ENCODE measurements at places on chromosomes 4 and X.

DNA sequence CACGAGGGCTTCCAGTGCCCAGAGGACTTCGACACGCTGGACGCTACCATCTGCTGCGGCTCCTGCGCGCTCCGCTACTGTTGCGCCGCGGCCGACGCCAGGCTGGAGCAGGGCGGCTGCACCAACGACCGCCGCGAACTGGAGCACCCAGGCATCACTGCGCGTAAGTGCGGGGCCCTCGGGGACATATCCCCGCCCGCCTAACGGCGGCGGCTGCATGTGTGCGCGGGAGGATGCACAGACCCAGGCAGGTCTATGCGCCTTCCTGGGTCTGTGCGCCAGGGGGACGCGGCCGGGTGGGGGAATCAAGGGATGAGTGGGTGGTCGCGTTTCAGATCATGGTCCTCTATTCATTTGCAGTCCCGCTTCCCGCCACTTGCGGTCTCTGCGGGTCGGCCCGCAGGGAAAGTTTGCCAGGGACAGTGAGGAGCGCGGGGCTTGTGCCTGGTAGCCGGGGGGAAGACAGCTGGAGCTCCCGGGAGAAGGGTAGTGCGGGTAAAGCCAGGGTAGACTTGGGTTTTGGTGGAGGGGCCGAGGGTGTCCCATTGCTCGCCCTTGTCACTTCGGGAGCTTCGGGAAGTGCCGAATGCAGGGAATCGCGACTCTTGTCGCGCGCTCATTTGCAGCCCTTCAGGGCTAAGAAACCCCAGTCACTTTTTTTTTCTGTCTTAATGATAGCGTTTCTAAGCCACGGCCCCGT lies 1.0 kb downstream of the SHISA3 start:
- DNase-seq: no peak

DNA sequence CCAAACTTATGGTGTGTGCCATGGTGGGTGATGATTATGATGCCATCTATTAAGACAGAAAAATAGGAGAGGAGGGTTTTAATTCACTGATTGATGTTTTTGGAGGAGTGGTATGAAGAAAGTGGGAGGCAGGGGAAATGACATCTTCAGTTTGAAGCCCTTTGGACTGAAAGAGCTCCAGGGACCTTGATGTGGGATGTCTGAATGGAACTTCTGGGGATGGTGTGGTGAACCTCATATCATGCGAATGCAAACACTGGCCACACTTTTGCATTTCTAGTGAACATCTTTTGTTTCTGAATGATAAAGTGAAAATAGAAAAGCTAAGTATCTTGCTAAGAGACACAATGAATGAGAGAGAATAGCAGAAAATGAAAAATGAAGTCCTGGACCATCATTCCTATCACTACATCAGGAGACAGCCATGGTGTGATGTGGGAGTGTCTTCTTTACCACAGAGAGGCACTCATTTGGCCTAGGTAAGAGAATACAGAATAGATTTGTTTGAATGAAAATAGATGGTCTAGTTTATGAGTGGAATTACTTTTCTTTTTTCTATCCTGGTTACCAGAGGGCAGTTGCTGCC lies 123.5 kb downstream of the ZNF827 start:
- no peak for DNase-seq

DNA sequence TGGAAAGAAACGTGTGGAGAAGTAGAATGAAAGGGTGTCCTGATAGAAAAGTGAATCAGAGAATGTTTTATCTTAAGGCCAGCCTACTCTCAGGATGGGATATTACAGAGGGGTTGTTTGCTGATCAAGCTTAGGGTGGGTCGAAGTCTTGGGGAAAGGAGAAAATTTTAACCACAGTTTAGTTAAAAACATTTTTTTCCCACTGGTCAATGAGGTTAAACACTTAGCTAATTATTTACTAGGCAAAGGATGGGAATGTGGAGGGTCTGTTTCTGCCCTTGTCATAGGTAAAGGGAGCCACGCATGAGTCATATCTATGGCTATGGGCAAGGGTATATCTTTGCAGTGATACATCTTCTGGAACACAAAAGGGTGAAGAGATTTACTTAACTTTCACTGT lies 16.1 kb upstream of the SULT1E1 start:
- no peak for DNase-seq

DNA sequence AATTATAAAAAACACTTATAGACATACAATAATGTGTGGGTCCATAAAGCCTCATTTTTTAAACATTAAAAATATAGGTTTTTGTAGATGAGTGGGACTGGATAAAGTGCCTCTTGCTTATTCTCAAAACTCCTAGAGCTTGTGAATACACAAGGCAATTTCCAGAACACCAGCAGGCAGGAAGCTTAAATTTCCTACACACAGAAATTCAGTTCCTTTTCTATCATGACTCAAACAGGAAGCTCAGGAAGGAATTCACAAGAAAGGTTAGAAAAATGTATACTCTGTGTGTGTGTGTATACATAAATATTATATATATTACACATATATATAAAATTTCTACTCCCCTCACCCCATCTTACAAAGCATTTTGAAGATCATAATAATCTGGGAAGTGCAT lies 11.3 kb downstream of the MAGEB6 start:
- no peak for DNase-seq

DNA sequence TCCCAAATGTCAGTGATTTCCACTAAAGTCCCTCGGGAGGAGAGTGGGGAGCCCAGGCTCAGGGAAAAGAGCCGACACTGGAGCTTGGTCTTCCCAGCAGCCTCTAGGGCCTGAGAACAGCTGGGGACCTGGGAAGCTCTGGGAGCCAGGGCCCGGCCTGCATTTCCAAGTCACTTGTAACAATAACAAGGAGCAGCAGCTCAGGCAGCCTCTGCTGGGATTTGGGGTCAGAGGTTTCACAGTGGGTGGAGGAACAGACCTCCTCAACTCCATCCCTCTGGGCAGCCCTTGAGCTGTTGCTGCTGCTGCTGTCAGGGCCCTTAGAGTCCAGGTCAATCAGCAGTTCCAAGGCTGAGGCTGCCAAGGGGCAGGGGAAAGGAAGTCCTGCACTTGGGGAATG lies 11.1 kb downstream of the STARD8 start:
- no peak for DNase-seq

DNA sequence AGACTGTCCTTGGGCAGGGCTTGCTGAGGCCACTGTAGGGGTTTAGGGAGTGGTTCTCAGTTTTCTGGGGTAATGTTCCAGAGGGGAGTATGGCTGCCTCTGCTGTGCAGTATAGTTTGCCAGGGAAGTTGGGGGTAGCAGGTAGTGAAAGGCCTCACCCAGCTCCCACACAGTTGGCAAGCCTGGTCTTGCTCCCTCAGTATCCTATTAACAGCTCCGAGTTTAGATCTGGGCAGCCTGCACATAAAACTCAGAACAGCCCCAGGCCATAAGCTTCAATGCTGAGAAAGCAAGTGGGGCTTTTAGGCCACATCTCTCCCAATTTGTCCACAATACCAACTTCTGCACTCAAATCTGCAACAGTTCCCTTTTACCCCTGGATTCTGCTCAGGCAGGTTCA lies 205.2 kb downstream of the GALNTL6 start:
- no peak for DNase-seq

DNA sequence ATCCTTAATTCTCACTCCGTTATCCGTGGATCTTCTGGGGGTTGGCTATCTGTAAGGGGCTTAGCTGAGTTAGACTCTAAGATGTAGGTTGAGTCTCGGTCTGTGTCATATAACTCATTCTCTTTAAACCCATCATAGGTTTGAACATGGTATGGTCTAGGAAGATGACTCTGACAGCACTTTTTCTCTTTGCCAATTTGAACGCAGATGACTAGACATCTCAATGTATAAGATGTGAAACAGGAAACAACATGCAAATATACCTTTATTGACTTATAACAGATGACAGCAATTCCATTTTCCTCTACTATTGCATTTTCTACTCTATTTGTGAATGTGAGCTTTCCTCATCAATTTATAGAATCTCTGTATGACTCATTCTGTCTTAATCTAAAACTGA lies 634.8 kb upstream of the MAGEB2 start:
- no peak for DNase-seq

GRCh38 chr4:22574424-22574823 lies 58.6 kb upstream of the ADGRA3 start:
- DNase-seq: no peak

DNA sequence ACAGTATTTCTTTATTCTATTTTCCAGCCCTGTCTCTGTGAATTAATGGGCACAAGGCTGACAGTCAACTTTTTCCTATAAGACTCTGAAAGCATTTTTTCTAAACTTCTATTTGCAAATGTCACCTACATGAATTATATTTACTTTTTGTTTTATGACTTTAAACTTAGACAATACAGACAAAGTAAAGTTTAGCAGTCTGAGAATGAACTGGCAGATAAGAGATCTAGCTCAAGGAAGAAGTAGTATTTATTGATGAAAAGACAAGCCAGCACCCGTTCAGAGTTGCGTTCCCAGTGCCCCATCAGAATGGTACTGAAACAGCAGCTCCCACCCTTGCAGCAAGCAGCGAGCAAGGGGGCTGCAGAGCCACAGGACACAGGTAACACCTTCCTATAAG lies 148.5 kb downstream of the FAM13A start:
- DNase-seq: no peak

- no peak for DNase-seq
These were observed 285.9 kb downstream of the KCTD8 start for GRCh38 chr4:44162538-44163270.

GRCh38 chrX:131735127-131735526 lies 191.3 kb downstream of the OR13H1 start:
- no peak for DNase-seq

DNA sequence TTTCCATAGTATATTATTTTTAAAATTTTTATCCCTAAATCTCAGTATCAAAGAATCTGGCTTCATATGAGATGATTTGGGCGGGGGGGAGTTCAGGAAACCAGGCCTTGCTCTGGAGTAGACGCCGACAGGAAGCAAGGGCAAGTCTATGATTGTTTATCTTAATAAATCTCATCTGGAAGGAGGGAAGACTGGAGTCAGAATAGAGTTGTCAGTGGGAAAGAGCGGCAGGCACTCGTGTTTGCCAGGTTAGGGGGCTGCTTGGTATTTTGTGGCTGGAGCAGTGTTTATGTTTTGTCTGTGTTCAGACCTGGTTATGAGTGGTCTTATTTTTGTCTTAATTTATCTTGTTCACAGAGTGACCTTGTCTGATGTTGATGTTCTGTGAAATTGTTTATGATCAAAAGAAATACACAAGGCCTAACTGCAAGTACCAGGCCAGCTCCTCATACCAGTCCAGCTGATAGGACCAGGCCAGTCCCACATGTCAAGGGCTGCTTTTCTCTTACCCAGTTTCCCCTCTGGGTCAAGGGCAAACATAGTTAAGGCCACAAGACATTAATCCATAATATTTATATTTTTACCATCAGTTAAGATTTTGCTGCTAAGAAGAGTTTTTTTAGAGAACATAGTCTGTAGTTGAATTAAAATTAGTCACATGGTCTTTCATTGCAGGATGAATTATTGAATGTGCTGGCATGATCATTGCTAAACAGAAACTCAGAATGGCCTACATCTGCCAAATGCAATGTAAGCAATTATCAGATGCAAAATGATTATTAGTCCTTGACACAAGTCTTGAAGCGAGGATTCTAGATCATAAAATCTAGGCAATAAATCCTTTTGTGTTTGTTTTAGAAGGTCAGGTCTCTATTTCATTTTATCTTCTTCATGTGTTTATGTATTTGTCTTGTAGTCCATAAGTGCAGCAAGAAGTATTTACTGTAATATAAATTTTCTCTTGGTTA lies 176.5 kb downstream of the GASK1B start:
- no peak for DNase-seq

- DNase-seq: no peak
These were observed 96.3 kb upstream of the MSX1 start for GRCh38 chr4:4762909-4763821.

DNA sequence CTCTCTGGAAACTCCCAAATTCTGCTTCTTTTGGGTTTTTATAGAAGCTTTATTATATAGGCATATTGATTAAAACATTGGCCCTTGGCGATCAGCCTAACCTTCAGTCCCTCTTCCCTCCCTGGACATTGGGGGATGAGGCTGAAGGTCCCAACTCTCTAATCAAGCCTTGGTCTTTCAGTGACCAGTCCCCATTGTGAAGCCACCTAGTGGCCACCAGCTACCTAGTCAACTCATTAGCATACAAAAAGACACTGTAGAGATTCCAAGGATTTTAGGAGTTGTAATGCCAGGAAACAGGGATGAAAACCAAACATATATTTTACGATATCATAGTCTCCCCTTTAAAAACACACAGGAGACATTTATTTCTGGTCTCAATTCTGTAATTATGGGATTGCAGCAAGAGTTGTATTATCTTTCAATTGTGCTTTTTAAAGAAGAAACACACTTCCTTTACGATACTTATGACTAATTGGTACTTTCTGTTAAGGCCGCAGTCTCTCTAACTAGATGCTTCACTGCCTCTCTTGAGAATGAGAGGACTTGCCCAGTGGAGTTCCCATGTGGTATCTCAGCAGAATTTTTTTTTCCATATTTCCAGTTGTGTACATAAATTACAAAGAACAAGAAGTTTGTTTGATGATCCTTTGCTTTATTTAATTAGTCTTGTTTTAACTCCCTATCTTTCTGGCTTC lies 58.2 kb downstream of the WDR17 start:
- no peak for DNase-seq

DNA sequence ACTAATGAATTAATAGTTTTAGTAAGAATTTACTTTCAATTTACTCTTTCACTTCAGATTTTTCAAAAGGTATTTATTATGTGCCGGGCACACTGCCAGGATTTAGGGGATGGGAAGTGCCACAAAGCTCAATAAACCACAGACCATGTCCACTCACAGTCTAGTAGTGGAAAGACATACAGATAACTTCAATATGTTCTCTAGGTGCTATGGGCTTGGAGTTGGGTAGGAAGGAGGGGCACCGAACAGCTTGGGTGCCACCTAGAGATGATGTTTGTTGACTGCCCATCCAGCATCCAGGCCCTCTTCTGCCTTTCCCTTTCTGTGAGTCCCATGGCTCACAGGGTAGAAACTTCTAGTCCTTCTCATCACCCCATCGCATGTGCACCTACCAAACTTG lies 17.8 kb downstream of the MFAP3L start:
- DNase-seq: no peak

DNA sequence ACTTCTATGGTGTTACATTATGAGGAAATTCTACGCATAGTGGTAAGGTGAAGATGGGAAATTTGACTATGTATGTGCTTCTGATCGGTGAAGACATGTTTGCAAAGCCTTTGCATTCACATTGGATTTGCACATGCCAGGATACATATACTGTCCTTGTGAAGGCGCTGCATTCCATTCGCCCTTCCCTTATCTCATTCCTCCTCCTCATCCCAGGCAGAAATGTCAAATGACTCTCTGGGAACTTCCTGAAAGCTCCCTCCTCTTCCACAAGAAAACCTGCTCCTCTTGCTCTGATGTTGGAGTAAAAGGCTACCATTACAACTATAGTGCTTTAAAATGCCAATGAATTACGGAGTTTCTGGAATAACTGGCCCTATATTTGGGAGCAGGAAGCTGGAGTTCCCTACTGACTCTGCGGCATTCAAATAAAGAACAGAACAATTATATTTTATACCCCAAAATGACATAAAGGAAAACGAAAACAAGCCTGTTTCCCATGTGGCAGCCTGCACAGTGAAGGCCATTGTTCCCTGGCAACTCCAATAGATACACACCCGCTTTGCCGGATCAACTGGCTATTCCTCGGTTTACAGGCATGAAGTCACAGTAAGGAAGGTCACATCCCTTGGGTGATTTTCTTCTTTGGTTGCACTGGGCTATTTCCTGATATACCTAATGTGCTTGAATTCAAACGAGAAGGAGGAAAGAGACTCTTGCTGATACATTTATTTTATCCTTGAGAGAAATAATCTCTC lies 84.5 kb downstream of the AREG start:
- no peak for DNase-seq

All from NCI-H748 treated with DMSO at 0.1 percent for 48 hours (cell line).